ENCODE measurements at places on chromosomes 16 and 17.

- no peak for DNase-seq
Measured at GRCh38 chr16:58348986-58349385, 43.3 kb upstream of the GINS3 start.

DNA sequence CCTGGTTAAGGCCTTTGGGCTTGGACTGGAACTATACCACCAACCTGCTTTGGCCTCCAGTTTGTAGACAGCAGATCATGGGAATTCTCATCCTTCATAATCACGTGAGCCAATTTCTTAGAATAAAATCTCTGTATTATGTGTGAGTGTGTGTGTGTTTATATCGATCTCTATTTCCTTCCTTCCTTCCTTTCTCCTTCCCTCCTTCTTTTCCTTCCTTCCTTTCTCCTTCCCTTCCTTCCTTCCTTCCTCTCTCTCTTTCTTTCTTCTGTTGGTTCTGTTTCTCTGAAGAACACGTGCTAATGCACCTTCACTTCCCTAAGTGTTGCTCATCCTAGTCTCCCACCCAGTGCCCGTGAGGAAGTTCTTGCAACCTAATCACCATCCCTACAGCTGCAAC lies 35.5 kb upstream of the PHB1 start:
- DNase-seq, result no peak

DNA sequence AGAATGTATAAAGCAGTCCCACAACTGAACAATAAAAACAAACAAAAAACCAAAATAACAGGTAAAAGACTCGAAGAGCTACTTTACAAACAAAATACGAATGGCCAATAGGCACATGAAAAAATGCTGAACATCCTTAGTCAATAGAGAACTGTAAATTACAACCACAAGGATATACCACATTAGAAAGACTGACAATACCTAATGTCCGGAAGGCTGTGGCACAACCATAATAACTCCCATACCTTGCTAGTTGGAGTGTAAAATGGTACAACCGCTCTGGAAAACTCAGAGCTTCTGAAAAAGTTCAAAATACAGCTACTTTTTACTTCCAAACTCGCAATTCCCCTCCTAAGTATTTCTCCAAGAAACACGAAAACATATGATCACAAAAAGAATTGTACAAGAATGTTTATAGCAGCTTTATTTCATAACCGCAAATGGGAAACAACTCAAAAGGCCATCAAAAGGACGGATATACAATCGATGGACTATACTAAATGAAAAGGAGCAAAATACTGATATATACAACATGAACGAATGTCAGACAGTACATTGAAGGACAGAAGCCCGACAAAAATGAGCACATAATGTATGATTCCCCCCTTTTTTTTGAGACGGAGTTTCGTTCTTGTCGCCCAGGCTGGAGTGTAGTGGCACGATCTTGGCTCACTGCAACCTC lies 2.3 kb downstream of the TP53 start:
- no peak for DNase-seq

DNA sequence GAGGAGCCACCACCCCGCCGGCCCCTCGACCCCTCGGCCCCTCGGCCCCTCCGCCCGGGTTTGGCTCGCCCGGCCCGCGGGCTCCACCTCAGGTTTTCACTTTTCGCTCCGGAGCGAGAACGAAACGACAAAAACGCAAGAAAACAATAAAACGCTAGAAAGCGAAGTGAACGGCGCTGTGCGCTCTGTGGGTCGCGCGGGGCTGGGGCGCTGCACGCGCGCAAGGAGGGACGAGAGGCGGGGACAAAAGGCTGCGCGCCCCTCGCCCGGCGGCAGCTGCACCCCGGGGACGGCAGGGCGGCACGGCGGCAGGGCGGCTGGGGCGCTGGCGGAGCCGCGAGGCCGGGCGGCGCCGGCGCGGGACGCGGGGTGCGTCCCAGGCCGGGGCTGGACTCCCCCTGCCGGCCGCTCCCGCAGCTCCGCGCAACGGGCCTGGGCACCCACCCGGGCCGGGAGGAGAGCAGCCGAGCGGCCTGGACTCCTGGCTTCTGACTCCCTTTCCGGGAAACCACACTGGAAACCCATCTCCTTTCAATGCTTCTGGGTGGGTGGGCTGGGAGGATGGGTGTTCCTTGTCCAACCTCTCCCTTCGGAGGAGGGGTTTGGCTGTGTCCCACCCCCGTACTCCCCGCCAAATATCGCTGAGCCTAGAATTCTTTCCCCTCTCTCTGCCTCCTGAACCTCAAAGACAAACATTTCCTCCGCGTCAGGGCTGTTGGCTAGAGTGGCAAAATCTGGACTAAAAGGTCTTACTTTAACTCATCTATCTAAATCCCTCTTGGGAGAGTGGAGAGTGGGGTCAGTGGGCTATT lies 9.9 kb downstream of the TBX2 start:
- DNase-seq, result peak; percentile 26

GRCh38 chr16:4637501-4638166 lies 13.0 kb downstream of the MGRN1 start:
- DNase-seq, result no peak

- no peak for DNase-seq
Measured at GRCh38 chr16:84196727-84197394, 5.9 kb downstream of the ADAD2 start.

GRCh38 chr16:12178251-12178990 lies 201.9 kb downstream of the SNX29 start:
- peak; percentile 25 for DNase-seq

DNA sequence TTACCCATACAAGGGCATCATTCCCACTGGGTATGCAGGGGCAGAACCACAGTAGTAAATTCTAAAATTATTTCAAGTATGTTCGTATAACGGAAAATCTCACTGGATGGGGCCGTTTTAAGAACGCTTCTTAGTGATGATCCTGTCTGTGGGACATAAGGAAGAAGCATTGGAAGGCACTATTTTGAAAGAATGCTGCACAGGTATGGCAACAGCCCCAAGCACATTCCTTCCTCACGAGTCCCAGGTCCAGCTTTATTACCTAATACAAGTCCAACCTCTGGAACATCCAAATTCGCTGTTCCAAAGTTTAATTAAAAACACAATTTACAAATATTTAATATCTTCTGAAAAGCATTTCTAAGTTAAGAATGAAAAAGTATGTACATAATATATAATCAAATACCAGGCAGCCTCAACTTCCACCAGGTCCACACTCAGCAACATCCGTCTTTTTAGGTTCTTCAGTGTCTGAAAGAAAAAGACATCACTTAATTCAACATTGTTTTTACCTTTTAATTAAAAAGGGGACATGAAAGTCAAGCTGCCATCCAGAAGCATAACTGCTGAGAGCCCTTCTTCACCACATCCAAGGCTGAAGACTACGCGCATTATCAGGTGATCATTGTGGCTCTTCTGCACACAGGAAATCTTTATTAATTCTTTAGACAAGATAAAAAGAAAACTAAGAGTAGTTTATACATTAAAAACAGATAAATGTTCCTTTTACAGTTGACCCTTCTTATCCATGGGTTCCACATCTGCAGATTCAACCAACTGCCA lies 49.8 kb downstream of the BRD7 start:
- no peak for DNase-seq

GRCh38 chr17:2042390-2042847 lies 597 bp downstream of the OVCA2 start:
- no peak for DNase-seq

DNA sequence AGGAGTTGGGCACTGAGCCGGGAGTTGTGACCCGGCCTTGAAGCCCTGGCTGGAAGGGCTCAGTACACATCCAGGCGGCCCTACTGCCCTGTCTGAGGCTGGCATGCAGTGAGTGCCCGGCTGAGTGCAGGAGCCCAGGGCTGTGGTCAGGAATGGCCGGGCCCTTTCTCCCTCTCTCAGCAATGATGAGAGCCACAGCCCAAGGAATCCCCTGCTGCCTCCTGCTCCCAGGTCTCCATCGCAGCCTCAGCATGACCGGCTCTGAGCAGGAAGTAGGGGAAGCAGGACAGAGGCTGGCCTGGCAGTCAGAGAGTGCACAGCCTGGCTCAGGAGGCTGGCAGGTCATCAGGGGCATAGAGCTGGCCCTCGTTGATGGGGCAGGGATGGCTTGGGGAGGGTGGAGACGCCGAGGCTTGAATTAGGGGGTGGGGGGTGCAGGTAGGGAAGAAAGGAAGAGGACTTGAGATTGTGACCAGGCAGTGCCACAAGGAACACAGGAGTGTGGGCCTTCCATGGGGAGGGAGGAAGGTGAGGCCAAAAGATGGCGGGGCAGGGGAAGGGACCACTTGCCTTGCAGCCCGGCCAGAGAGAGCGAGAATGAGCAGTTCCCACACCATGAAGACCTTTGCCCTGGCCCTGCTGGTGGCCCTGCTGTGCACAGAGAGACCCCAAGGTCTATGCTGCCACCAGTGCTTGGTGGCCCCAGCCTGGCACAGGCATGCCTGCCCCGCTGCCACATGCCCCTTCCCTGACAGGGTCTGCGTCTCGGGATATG lies 32.1 kb upstream of the KRT17 start:
- DNase-seq, result no peak

DNA sequence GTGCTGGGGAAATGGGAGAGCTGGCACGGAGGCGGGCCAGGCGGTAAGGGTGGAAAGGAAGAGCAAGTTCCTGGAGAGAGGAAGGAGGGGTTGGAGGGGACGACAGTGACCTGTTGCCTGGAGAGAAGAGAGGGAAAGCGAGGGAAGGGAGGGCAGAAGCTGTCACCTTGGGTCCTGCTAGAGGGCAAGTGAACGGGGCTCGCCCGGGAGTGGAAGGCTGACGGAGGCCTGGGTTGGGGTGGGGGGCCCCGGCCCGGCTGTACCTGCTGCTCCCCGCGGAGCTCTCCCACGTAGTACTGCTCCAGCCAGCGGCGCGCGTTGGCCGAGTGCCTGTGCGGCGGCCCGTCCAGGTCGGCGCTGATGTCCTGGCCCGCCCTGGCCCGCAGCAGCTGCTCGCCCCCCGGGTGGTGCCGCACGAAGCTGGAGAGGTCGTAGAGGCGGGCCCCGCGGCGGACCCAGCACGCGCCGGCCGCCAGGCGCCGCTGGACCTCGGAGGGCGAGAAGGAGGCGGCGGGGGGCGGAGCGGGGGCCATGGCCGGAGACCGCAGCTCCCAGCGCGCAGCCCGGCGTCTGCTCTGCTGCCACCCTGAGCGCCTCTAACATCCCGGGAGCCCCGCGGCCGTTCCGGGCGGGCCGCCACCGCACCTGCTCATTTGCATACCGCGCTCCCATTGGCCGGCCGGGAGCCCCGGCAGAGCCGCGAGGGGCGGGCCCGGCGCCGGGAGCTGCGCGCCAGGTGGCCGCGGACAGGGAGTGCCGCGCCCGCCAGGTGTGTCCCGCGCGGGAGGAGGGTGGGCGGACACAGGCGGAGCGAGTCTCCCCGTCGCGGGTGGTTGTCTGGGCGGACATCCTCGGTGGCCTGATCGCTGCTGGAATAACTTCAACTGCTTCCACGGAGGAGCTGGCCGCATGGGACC lies at the start of gene FA2H:
TSS of gene FA2H (minus strand) at position 598 of the 917 bp plus-strand sequence. CDS start at position 533, 65 bp downstream.
- peak; percentile 40 for DNase-seq

DNA sequence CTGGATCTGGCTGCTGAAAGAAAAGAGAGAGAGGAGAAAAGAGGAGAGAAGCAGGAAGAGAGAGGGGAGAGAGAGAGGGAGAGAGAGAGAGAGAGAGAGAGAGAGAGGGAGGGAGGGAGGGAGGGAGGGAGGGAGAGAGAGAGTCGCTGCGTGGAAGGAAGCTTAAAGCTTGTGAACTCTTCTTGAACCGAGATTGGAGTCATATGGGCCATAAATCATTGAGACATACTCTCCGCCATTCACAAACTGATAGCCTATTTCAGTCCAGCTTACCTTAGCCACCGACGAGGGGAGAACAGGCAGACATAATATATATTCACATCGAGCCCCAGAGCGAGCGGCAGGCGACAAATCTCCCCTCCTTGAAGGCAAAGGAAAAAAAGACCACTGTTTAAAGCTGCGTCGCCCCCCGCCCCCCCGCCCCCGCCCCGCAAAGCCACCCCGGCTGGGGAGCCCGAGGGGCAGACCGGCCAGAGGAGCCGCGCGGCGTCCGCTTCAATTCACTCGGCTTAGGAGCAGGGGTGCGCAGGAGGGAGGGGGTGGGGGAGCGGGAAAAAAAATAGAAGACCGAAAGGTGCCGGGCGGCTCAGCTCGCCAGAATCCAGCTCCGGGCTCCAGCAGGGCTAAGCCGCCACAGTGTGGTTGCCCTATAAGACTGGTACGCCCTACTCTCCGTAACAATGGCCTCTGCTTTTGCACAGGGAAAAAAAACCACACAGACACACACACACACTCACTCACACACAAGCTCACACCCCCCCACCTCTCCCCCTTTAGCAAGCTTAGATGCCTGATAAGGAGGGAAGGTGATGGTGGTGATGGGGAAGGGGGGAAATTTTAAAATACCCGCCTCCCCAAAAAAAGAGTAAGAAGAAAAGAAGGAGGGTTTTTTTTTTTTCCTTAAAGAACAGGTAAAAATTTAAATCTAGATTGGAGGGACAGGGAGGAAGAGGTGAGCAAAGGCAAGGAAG lies 10.6 kb upstream of the HOXB2 start:
- DNase-seq, result no peak

DNA sequence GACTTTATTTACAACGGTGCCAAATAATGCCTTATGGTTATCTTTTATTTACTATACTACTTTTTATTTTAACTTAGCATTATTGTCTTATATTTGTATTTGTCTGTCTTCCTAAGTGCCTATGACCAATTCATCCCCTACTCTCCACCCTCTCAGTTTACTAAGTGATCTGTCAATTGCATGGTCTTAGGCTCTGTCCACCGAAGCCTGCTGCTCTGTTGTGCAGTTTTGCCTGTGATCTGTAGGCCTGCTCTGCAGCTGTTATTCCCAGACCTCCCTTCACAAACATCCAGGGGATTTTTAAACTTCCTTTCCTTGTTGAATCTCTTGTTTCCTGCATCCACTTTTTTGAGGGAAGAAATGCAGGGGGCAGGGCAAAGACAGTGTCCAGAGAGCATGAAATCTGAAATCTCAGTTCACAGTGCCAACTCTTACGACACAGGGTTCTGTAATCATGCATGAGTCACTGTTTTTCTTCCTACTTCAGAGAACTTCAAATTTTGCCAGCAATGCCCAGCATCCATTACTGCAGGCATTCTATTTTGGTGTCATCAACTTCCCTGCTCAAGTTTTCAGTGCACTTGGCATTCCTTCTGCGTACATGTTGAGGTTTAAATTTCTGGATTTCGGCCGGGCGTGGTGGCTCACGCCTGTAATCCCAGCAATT lies 11.4 kb downstream of the SLFN5 start:
- DNase-seq, result peak; percentile 92

DNA sequence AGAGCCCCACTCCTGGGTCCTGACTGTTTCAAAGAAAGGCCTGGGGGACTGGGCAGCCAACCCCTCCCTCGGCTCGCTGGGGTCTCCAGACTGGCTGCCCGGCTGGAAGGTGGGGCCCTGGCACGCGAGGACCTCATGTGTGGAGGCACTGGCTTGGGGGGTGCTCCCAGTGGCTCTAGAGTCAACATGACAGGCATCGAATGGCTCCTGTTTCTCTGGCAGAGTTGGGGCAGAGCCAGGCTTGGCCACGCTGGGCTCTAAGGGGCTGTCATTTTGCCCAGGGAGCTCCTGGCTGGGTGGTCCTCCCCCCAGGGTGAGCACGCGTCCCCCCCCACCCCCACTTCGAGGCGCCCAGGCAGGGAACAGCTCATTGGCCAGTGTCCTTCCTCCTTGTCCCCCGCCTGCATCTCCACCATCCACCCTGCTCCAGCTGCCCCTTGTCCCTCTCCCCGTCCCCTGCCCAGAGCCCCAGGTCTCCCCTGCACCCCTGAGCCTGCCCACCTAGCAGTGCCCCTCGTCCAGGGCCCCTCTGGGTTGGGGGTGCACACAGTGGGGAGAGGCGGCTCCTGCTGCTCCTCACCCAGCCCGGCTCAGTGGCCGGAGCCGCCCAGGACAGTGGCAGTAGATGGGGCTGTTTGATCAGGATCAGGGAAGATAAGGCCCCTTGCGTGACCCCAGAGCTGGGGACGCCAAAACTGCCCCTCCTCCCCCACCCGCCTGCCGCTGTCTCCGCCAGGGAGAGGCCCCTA lies 2.7 kb downstream of the GCGR start:
- no peak for DNase-seq

- no peak for DNase-seq
Measured at GRCh38 chr17:61813211-61813610, 50.1 kb downstream of the BRIP1 start.
